ENCODE measurements at places on chromosomes 11 and 22.

- DNase-seq, result peak; percentile 60
Observed at GRCh38 chr11:66727282-66728037, 1.6 kb downstream of the SPTBN2 start.

DNA sequence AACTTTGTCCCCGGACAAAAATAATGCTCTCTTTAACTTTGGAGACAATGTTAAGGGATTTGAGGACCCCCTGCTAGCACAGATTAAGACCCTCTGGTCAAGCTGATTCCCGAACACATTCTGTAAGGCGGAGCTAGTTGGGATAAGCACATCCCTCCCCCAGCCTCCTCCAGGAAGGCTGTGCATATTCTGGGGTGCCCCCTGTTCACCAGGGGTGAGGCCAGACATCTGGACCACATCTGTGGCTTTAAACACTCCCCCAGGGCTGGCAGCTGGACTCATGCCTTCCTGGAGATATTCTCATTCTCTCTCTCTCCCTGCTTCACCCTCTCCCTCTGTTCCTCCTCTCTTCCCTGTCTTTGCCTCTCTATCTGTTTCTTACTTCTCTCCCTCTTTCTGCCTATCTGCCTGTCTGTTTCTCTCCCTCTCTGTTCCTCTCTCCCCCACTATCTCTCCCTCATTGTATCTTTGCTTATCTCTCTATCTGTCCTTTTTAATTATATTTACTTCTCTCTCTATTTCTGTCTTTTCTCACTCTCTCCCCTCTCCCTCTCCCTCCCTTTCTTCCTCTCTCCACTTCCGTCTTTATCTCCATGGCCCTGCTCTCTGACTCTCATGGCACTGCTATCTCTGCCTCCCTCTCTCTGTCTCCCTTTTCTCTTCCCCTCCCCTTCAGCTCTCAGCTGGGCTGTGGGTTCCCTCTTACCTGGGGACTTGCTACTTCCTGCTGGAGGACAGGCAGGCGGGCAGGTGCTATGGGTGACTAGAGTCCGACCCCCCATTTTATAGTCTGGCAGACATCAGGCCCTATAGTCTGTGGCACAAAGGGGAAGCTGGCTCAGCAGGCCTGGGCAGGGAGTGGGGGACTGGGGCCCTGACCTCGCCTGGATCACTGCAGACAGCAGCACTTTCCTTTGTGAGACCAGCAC is at the start of gene CRYBB1:
TSS of gene CRYBB1 (minus strand) at position 757 of the 929 bp plus-strand sequence. CDS start 1,708 bp downstream, outside the sequence.
- DNase-seq, result no peak

- DNase-seq, result no peak
Observed at GRCh38 chr22:48908547-48908946, 919.1 kb downstream of the BRD1 start.

DNA sequence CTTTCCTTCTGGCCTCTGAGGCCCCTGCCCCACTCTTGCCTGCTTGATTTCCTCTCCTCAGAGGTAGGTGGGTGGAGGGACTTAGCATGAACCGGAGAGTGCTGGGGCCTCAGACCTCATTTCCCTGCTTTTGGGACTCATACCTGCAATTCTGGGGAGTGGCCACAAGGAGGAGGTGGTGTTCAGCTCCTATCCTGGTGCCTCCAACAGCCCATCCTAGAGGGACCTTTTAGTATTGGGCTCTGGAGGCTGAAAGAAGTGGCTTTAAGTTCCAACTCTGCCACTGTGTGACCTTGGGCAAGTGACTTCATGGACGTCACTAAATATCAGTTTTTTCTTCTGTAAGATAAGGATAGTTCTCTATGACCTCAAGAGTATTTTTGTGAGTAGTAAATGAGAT is 98.6 kb downstream of the KIAA1671 start:
- DNase-seq, result no peak

DNA sequence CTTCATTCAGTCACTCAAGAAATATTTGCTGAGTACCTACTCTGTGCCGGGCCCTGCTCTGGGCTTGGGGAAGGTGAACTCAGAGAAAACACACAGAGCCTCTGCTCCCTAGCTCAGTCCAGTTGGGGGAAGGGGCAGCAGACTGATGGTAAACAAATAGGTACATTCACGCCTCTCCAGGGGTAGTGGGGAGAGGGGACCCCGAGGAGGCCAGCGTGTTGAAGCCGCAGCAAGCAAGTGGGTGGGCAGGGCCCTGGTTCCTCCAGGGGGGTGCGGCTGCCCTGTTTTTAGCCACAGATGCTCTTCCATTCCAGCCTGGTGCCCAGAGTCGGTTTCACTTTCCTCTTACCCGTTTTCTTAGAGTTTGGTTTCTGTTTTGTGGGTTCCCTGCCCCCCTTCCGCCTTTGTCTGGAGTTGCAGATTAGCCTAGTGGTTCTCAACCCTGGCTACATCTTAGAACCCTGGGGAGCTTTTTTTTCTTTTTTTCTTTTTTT is 8.7 kb downstream of the DRAP1 start:
- no peak for DNase-seq

GRCh38 chr11:108193725-108194124 is 28.7 kb downstream of the NPAT start:
- DNase-seq, result no peak

- peak; percentile 9 for DNase-seq
Observed at GRCh38 chr11:14422814-14423182, 63.8 kb upstream of the RRAS2 start.

- no peak for DNase-seq
Observed at GRCh38 chr11:24400059-24400665, 96.7 kb upstream of the LUZP2 start.

- DNase-seq, result peak; percentile 37
Observed at GRCh38 chr22:37383341-37383740, 43.9 kb downstream of the ELFN2 start.

GRCh38 chr11:63017306-63017974 is 1.8 kb upstream of the SLC22A8 start:
- DNase-seq, result peak; percentile 65

- DNase-seq, result no peak
Observed at GRCh38 chr11:2316169-2316962, 14.6 kb downstream of the TSPAN32 start.

DNA sequence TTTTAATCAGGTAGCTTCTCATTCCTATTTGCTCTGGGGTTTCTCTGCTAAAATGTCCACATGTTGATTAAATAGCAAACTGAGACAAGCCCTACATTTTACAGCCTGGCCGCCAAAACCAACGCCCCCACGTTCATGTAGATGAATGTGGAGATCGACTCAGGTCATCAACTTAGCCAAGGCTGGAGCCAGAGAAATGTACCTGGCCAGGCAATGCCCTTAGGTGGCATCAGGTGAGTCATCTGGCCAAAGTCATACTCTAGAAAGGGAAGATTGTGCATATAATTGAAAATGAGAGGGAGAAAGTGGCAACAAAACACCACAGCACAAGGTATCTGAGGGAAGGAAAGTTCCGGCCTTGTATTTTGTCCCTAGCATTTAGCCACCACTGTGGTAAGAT is 37.1 kb upstream of the CCDC89 start:
- DNase-seq, result no peak

DNA sequence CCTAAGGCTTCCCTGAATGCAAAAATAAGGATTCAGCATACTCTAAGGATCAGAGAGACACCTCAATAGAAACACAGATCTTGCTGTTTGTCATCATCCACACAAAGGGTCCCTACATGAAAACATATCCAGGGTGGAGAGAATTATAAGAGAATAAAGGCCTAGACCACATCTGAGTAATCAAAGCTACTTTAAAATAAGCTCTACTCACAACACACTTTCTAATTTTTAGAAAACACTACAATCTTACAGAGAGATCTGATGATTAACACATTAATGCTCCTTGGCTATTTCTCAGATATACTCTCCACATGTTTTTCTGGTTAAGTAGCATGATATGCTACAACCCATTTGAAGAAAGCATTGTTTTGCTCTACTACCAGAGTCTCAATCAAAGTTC is 108.2 kb downstream of the ETS1 start:
- DNase-seq, result no peak

DNA sequence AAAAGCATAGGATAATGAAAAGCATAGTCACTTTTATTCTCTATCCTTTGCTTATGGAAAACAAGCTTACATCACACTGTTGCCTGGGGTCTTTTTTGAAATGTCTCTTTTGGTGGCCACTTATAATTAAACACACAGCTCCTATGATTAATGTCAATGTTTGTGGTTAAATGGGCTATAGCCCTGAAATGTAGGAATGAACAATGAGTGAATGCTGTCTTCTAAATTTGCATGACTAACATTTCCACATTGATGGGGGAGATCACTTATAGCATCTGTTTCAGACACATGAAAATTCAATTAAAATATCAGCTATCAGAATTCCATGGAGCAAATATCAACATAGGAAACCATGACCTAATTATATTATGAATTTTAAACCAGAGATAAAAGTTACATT is 171.4 kb upstream of the FAT3 start:
- DNase-seq, result no peak

- DNase-seq, result no peak
Observed at GRCh38 chr11:110713449-110713776, 1.2 kb upstream of the ARHGAP20 start.

GRCh38 chr11:66767666-66768065 is 38.6 kb upstream of the SPTBN2 start:
- DNase-seq, result no peak

DNA sequence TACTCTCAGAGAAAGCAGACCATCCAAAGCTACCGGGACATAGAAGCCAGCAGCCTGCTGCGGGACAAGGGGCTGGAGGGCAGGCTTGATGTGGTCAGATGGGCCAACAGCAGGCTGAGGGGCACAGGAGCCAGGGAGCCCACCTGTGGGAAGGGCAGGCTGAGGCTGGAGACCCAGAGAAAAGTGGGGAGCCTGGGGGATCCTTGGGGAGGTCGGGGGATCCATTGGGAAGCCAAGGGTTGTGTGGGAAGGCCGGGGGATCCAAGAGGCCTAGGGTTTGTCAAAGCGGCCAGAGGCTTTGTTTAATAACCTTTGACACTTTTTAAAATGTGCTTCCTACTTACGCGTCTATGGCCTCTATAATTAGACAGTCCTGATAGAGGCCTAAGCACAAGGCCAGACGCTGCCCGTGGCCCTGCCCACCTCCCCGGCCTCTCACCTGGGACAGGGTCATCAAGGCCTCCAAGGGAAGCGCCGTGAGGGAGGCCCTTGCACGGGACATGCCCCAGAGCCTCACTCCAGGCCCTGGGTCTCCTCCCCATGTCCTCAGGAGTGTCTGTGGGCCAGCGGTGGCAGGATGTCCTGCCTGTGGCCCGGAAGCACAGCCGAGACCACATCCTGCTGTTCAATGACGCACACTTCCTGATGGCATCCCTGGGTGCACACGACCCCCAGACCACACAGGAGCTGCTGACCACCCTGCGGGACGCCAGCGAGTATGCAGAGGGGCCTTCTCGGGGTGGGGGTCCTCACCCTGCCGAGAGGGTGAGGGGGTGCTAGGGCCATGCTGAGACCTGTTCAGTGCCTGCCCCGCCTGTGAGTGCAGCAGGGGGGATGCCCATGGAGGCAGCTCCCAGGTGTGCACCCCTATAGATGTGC is 8.6 kb upstream of the GTSE1 start:
- DNase-seq, result no peak

DNA sequence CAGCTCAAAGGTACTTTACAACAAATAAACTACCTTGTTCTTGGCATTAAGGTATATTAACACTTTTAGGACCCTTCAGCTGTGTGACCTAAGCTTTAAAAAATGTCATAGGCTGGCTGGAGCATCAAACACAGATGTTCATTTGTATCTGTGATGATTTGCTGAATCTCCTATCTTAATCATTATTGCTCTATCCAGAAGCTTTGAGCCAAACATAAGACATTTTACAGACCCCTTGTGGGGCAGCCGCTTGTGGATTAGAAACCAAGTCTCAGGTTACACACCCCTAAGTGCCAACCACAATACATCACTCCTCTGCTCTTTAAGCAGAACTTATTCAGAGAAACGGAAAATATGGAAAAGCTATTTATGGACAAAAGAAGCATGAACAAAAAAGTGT is 394.2 kb upstream of the CCDC90B start:
- DNase-seq, result no peak

DNA sequence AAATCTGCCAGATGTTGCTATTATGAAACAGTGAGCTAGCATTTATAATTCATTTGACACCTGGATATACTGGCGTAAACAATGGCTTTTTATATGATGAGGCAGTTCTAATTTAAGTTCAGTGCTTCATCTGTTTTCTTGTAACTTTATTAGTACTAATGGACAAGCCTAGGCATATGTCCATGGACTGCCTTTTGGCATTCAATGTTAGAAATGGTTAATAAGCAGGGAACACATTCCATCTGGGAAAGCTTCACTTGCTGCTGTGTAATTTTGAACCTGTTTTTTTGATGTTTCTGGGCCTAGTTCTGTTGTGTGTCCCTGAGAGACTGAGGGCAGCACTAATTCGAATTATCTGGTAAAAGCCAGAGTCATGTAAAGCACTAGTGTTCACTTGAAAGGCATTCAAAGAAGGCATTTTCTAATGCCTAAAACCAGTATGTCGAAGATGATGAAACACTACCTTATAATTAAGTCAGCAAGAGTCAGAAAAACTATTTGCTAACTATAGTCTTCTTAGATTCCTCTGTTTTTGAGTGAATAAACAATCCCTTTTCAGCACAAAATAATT is 138.5 kb downstream of the SWAP70 start:
- DNase-seq, result peak; percentile 23

DNA sequence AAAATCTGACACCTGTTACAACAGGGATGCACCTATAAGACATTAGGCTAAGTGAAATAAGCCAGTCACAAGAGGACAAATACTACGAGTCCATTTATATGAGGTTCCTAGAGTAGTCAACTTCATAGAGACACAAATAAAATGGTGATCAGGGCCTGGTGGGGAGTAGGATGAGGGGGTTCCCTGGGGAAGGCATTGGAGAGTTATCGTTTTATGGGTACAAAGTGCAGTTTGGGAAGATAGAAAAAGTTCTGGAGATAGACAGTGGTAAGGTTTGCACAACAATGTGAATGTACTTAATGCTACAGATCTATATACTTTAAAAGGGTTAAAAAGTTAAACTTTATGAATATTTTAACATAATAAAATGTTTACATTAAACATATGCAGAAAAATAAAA is 31.4 kb upstream of the B3GNT6 start:
- no peak for DNase-seq

DNA sequence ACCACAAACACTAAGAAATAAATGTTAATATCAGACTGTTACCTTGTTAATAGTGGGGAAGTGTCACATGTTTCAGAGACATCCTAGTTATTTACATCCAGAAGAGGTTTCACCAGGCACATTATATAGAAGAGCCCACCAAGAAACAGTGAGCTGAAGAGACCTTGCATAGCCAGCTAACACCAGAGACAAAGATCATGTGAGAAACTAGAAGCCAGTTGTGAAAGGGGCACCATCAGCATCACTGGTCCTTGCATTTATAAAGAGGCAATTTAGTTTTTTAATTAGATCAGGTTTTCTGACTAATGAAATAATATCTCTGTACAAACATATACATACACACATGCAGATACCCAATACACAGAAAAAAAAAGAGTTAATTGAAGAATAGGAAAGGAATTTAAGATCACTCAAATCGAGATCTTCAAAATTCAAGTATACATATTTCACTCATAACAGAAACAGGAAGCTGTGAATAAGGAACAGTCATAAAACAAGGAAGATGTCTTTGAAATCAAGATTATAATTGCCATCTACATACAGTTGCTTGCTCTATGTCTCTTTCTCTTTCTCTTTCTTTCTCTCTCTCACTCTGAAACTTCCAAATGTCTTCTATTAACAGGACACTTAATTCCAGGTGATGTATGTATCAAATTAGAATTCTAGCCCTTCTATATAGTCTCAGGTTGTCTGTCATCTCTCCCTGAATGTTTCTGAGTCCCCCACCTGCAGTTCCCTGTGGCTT is 348.7 kb downstream of the ETS1 start:
- no peak for DNase-seq

Measured in MG63 (cell line).